Progenitor cell of endocrine pancreas (in vitro differentiated cells): ENCODE measurements at places on chromosomes 12 and 14. TPM values are rescaled to one million over a fixed set of nuclear protein-coding genes. Genes with fewer than 3 reads are reported as not detected.

GRCh38 chr14:71680736-71681387 lies 251.4 kb upstream of the RGS6 start:
- DNase-seq = no peak

- DNase-seq = no peak
Observed at GRCh38 chr12:105107171-105107493, 399 bp upstream of the WASHC4 start.

DNA sequence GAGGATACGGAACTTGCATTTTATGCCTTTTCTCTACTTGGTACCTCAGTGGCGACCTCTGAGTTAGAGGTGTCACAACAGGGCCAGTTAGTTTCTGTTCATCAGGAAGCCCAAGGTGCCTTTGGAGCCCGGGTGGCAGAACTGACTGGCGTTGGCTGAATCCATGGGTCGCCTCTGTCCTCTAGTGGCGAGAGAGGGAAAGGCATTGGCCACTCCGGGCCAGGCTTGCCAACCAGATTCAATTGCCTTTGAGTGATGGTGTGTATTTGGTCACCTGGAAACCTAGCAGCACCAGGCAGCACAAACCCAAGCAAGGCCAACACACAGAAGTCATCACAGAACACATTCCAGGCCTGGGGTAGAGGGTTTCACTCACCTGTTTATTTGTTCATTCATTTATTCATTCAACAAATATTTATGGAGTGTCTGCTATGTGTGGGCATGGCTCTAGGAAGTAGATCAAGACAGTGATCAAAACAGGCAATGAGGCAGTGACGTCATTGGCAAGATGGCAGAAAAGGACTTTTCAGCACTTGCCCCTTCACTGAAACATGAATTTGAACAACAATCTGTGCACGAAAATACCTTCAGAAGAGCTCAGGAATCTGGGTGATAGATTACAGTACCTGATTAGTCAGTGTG lies 40.5 kb upstream of the KCNA5 start:
- DNase-seq = peak; percentile 79

DNA sequence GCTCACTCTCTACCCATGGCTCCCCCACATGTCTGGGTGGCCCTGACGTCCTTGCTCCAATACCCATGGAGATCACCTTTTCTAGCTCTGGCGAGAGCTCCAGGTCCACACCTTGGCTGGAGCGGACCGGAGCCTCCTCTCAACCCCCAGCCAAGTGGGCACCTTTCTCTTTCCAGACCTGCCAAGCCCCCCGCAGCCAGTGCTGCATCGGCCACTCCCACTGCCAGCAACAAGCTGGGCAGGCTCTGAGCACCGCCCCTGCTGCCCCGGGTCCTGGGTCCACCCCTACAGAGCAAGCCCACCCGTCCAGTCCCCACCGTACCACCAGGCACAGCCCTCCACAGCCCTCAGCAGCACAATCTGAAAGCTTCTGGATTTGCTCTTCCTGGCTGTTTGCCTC lies 98.2 kb upstream of the C14orf180 start:
- DNase-seq = no peak

DNA sequence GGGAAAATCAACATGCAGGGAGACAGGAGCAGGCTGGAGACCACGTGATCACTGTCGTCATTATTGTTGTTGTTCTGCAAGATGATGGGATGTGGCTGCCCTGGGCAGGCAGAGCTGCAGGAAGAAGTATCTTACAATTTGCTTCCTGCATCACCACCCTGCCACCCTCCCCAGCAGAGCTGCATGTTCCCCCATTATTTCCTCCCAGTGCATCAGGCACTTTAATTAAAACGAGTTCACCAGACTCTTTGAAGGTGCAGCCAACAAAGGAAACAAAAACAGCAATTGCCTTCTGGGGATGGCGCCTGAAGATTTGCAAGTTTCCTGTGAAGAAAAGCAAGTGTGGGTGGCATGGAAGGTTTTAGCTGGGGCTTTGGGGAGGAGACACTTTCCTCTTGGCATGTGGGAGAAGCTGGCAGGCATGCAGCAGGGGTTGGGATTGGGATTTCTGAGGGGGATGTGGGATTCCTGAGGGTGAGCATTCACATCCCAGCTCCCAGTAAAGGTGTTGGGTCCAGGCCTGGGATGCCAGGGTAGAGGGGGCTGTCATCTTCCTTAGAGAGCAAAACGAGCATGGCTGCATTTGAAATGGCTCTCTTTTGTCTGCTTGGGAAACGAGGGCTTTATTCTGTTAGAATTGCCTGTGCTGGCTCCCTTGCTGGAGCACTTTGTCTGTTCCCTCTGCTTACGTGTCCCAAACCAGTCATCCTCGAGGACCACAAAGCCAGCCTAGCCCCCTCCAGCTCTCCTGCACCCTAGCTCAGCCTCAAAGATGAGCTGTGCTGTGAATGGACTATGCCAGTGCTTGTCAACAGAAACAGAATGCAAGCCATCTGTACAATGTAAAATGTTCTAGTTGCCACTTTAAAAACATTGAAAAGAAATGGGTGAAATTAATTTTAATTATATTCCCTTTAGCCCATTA lies 11.5 kb upstream of the C14orf132 start:
- no peak for DNase-seq

CTDSP2 gene
- total RNA-seq = 134 and 145 TPM in 2 replicates
